ENCODE measurements at places on chromosomes 7 and 10.

- no peak for DNase-seq
Observed at GRCh38 chr7:146232604-146233003, 116.0 kb downstream of the CNTNAP2 start.

DNA sequence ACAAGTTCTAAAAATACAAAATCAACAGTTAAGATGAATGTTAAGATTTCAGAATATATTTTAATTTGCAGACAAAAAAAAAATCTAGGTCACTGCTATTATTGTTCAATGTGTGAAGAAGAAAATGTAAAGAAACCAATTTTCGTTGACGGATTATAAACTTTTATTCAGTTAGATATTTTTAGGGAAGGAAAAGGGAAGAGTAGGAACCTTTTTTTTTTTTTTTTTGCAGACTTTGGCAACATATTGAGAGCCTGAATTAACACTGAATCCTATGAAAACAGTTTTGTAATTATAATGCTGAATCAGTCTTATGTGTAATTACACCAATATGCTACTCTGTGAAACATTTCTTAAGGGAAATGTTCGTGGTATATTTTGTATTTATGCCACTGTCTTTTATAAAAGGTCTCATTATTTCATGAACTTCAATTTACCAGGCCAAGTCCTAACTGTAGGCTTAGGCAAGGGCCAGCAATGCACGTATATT lies 106.3 kb downstream of the ST8SIA6 start:
- DNase-seq, result no peak

GRCh38 chr10:25130906-25131305 lies 43.9 kb upstream of the GPR158 start:
- DNase-seq, result peak; percentile 46

DNA sequence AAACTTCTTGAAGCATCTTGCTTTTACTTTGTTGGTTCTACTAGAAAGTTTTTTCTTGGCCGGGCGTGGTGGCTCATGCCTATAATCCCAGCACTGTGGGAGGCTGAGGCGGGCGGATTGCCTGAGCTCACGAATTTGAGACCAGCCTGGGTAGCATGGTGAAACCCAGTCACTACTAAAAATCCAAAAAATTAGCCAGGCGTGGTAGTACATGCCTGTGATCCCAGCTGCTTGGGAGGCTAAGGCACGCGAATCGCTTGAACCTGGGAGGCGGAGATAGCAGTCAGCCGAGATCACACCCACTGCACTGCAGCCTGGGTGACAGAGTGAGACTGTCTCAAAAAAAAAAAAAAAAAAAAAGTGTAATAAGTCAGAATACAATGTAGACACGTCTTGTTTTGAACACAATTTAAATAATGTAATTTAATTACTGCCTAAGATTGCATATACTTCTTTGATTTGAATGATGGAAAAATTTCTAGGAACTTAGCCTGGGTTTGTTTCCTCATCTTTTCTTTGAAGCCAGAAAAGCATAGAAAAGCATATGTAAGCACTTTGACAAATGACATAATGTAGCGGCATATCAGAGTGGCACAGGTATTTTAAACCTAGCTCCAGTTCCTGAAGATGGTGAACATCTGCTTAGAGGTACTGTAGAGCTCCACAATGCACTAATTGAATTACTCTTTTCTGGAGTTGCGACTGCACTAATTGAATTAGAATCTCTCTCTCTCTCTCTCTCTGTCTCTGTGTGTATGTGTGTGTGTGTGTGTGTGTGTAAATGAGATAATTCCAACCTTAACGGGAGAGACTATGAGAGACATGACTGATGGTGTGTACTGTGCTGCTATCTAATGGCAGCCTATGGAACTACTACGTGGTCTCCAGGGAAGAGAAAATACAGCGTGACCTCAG lies 87.8 kb downstream of the BTRC start:
- DNase-seq, result peak; percentile 44

GRCh38 chr10:99685597-99685967 lies 26.3 kb downstream of the ENTPD7 start:
- DNase-seq, result no peak

DNA sequence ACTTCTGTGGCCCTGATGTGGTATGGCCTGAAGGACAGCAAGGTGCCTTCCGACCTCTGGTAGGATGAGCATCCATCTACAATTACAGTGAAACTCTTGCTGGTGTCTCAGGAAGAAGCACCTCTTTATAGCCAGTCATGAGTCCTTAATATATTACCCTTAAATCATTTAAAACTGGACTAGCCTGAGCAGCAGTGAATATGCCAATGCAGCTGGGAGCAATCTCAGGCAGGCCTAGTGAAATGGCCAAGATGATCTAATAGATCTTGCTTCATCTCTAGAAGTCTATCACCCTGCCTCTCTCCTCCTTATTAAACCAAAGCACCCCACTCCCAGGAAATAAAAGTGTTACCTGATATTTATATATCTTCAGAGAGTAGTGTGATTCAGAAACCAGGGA lies 66.7 kb upstream of the SORCS3 start:
- DNase-seq, result no peak

Measured in Daoy (cell line).